ENCODE measurements at places on chromosomes 12 and 14.

DNA sequence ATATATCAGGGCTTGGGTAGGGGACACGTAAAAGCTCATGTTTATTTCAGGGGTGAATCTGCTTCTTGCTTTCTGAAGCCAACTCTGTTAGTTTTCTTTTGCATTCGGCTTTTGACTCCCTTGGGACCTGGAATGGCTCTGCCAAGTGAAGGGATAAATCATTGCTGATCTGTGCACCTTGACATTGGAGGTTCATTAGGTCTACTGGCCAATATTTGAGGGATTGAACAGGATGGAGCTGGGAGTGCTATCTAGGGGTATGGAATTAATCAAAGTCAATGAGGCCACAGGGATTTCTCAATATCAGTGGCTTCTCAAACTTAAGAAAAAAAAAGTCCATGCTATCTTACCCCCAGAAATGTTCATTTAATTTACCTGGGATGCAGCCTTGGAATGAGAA is 203.5 kb upstream of the RMST start:
- no peak for DNase-seq

- no peak for DNase-seq
Observed at GRCh38 chr14:56046996-56047395, 71.2 kb upstream of the PELI2 start.

DNA sequence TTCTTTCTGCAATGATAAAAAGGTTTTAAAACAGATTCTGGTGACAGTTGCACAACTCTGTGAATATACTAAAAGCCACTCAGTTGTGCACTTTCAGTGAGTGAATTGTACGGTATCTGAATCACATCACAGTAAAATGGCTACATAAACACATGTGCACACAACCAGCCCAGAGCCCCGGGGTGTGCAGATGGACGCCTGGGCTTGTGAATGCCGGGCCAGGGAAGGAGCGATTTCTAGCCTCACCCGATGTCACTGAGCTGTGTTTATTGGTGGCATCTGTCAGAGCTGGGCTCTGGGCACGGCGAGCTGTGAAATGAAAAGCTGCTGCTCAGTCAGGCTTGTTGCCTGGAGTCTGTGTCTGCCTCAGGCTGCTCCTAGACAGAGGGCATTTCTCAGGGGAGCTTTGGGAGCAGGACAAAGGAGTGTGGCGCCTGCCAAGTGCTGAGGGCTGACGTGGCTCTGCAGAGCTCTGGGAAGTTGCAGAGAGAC is 25.9 kb downstream of the RHOF start:
- DNase-seq: no peak

DNA sequence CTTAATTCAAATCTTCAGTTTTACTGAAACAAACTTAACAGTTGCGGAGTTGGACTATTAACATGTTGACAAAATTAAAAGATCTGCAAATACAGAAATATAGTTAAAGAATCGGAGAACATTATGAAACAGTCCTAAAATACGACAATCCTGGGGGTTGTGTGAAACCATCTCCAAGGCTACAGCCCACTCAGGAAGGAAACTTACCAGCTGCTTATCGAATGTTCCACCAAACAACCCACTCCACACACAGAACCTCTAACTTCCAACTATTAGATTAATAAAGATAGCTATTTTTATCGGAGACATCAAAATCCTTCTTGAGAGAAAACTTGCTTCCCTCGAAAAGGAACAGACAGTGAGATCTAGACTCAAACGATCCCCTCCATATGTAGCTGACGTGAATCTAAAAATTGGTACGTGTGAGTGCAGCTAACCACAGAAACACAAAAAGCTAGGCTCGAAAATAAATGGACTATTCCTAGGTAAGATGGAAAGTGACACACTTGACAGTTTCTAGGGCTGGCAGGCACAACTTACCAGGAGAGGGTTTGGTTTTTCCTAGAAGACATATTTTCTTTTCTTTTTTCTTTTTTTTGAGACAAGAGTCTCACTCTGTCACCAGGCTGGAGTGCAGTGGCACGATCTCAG is 12.9 kb downstream of the VPS37B start:
- no peak for DNase-seq

- no peak for DNase-seq
Observed at GRCh38 chr12:39081910-39082309, 176.5 kb upstream of the CPNE8 start.

- DNase-seq: no peak
Observed at GRCh38 chr14:55329999-55330710, 58.9 kb downstream of the FBXO34 start.

GRCh38 chr12:101287357-101287756 is 7.5 kb downstream of the UTP20 start:
- DNase-seq: no peak

GRCh38 chr12:57899010-57899662 is 42.2 kb upstream of the ATP23 start:
- DNase-seq: peak; percentile 53

- no peak for DNase-seq
Observed at GRCh38 chr12:77835969-77836368, 5.3 kb downstream of the NAV3 start.

DNA sequence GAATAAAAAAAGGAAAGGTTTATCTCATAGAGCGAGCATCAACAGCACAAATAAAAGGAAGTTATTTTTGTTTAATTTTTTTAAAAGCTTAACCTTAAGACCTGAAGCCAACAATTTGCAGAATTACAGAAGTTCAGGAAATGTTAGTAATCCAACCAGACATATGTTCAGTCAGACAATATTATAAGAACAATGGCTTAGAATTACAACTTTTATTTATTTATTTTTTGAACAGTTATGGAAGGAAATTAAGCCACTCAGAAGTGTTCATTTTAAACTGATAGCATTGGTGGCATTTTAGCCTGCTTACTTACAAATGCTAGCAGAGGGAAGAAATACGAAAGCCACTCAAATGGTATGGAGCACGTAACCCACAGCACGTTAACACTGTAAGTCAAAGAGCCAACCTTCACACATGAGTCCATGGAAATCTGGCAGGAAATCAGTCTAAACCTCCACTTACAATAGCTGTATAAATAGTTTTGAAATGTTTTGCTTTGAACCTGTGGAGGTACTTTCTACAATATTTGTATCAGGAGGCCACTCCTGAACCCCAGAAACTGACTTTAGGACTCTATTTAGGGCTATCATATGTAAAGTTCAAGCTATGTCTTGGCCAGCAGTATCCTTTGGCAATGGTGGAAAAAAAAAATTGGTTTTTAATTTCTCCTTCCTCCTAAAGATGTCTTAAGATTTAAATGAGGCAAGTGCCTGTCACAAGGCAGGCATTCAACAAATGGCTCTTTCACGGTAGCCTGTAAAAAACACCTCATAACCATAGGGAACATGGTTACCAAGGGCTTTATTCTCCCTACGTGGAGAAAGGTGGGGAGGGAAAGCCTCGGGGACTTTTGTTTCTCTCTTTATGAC is 102.3 kb downstream of the ITPR2 start:
- DNase-seq: no peak

GRCh38 chr12:96034621-96035282 is 635 bp downstream of the LTA4H start:
- DNase-seq: no peak

DNA sequence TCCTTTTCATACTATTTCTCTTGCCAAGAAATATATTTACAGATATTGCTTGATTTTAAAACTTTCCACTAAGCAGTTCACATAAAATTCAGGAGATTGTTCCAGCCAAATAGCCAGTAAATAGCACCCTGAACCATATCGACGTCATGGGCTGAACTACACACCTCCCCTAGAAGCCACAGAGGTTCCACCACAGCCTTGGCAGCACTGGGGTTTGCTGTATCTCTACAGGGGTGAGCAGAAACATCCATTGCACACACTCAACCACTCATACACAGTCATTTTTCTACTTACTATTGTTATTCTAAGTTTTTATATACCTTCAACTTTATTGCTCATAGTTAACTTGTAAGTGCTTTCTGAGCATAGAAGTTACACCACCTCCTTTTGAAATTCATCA is 8.1 kb upstream of the EIF2S3B start:
- no peak for DNase-seq

GRCh38 chr14:21063479-21063878 is 5.9 kb downstream of the RNASE8 start:
- no peak for DNase-seq

DNA sequence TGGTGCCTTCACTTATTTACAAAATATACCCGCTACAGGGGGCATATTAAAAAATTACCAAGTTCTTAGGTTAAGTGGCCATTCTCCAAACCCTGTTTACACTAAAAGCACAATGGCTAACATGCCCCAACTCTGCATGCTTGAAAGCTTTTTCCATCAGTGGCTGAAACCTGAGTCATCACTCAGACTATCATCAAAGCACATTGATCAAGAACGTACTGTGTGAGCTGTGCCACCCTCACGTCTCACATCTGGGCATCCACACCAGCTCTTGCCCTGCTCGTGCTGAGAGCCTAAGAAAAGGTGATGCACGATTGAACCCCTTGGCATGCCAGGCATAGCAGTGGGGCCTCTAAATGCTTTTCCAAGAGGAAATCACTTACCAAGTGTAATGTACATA is 13.2 kb downstream of the AQP6 start:
- DNase-seq: no peak

- no peak for DNase-seq
Observed at GRCh38 chr12:112514926-112515642, 96.3 kb downstream of the PTPN11 start.

DNA sequence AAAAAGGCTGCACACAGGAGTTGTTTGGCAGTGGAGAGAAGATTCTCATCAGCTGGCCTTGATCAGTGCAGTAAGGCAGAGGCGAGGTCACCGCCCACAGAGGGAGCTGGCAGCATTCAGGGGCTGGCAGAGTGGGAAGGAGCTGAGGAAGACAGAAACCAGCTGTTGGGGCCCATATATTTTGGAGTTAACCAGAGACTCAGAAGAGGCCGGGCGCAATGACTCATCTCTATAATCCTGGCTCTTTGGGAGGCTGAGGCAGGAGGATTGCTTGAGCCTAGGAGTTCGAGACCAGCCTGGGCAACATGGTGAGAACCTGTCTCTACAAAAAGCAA is 17.7 kb downstream of the SMCO2 start:
- DNase-seq: no peak

DNA sequence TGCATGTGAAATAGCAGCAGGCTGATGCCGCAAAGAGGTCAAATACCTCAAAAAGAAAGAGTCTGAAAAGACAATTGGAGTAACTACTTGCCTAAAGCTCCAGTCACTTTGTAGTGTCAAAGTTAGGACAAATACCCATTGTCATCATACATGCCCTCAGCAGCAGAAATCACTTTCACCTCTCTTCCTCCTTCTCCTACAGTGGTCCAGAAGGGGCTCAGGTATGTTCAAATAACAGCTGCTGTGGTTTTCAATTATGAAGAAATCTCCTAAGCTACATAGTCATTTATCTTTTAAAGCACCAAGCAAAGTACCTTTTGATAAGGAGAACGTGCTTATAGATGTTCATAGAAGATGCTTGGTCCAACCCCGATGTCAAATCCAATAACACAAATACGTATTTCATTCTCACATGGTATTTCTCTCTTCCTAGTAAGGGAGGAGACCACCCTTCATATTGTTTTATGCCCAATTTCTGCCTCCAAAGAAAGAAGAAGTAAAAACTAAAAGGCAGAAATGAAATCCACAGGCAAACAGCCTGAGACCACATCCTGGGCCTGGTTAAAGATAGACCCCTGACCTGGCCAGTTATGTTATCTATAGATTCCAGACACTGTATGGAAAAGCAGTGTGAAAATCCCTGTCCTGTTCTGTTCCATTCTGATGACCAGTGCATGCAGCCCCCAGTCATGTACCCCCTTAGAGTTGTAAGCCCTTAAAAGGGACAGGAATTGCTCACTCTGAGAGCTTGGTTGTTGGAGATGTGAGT is 23.7 kb downstream of the GYS2 start:
- no peak for DNase-seq

GRCh38 chr12:30882706-30883105 is 43.8 kb upstream of the TSPAN11 start:
- DNase-seq: no peak

DNA sequence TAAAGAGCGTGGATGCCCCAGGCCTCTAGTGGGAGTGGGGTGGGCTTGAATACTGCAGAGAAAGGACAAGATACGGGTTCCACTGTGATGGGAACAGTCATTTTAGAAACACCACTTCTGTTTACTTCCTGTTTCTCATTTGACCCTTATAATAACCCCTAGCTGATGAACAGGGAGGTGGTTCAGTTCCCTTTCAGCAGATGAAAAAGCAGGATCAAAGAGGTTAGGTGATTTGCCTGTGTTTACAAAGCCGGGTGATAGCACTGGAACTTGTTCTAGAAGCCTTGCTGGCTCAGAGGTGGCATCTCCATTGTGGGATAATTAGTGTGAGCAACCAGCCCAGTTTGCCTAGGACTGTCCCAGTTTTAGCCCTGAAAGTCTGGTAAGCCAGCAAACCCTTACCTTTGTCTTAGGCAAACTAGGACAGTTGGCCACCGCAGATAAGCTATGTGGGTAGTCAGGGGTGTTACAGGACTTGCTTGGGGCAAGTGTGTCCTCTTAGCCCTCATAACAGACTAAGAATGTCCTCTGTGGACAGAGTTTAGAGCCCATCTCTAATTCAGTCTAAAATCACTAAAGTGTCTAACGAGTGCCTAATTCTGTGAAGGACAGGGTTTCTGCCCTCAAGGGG is 7.5 kb upstream of the LRP1-AS start:
- no peak for DNase-seq

- no peak for DNase-seq
Observed at GRCh38 chr14:38964630-38965029, 138.4 kb downstream of the SEC23A start.

GRCh38 chr12:19689226-19689625 is 249.9 kb downstream of the AEBP2 start:
- DNase-seq: no peak

DNA sequence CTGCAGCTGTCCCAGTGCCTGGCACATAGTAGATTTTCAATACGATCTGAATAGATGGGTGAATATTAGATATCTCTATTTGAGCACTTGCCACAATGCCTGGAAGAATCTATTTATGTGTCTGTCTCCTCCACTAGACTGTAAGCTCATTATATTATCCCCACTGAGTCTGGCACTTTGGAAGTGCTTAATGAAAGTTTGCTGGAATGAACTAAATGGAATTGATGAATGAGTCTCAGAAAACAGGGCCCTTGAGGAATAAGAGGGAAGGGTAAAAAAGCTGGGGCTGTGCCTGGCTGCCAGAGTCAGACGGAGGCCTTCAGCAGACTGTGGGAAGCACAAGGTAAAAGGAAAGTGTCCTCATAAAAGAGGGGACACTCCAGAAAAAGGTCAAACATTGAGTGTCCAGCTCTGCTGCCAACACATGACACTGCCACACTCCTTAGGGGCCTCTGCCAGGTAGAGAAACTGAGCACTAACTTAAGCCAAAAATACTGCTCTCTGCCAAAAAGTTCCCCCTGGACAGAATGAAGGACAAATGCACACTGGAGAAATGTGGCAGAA is 39.3 kb downstream of the GLT8D2 start:
- DNase-seq: no peak

DNA sequence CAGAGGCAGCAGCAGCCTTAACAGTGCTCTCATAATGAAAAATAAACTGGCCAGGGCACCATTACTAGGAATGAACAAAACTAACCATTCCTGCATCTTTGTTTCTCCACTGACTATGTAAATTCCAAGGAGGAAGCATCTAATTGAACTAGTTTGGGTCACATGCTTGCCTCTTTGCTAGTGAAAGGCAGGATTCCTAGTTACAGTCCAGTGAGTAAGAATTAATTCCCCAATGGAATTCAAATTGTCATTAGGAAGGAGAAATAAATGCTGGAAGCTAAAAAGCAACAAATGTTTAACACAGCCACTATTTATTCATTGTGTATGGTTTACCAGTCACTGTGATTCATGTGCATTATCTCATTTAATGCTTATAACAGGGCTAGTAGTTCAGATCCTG is 316.0 kb downstream of the CCDC91 start:
- no peak for DNase-seq

Data from GM19239 (cell line).